Naive thymus-derived CD8-positive, alpha-beta T cell (primary cell): ENCODE measurements at places on chromosomes 12 and 14. TPM values are rescaled to one million over a fixed set of nuclear protein-coding genes. Genes with fewer than 3 reads are reported as not detected.
A peak's percentile ranks its signal among the peaks of the same experiment; 100 is the strongest.

Gene LRFN5
- not detected for total RNA-seq

Gene CATSPERB
- 4.6 TPM for total RNA-seq

Gene KIF5A
- 2.3 TPM for total RNA-seq

GRCh38 chr12:95322326-95322725 is 104.7 kb downstream of the VEZT start:
- no peak for DNase-seq

DNA sequence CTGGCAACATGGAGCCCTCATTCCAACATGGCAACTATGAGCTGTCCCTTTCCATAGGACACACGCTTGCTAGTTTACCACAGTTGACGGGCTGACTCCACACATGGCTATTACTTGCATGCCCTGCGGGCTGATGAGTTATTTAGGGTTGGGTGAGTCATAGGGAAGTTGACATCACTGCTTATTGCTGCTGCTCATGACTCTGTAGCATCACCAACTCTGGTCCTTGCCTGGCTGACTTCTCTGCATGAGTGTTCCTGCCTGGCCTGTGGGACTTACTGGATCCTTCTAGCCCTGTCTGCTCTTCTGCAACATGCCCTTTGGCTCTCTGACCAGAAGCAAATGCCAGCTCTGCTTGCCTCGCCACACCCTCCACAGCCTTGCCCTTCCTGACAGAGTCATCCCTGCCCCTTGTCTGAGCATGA is 199.5 kb downstream of the ANO6 start:
- no peak for DNase-seq

DNA sequence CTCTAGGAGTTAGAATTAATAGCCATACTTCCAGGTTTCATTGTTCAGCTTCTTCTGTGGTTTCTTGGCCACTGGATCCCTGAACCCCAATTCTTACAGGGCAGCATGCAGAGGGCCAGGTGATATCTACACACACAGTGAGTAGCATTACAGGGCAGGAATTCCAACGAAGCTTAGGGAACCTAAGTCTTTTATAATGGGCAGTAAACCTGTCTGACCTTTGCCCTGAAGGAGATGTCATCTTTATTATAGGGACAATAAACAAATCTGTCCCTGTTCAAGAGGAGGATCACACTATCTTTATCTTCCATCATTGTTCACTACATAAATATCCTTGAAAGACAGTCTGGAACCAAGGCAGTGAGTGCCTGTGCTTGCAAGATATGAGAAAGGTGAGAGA is 11.7 kb upstream of the EML5 start:
- DNase-seq = no peak

DNA sequence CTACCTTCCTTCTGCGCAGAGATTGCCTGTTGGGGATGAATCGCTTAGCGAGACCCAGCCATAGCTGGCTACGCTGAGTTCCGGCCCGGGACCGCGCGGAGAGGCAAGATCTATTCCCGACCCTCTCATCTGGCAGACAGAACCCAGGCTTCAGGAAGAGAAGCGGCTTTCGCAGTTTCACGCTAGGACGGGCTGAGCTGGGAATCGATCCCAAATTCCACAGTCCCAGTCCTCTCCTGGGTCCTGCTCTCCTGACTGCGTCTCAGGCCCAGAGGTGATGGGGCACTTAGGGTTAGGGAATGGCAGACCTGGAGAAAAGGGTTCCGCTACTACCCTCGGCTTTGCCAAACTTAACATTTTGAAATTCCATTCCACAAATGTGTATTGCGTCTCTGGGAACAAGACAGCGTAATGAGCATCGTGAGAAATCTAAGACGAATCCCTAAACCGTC is 2.8 kb downstream of the PTPN21 start:
- no peak for DNase-seq

- DNase-seq = no peak
These were observed 59.7 kb downstream of the CALM1 start for GRCh38 chr14:90456551-90456950.

DNA sequence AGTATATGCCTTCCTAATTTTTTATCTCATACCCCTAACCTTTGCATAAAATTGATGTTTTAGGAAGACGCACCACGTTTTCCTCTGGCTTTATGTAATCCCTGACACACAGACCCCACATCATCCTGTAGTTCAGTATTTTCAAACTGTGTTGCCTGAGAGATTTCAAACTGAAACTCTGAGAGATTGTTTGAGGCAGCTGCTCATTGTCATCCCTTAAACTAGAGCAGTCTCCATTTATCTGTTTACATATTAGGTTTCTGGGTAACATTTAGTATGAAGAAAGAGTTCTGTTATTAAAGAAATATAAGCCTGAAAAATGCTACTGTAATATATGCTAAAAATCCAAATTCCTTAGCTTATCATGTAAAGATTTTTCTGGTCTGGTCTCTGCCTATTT is 24.3 kb downstream of the MNAT1 start:
- DNase-seq = no peak

- DNase-seq = no peak
These were observed 26.4 kb upstream of the MED13L start for GRCh38 chr12:116303929-116304328.

DNA sequence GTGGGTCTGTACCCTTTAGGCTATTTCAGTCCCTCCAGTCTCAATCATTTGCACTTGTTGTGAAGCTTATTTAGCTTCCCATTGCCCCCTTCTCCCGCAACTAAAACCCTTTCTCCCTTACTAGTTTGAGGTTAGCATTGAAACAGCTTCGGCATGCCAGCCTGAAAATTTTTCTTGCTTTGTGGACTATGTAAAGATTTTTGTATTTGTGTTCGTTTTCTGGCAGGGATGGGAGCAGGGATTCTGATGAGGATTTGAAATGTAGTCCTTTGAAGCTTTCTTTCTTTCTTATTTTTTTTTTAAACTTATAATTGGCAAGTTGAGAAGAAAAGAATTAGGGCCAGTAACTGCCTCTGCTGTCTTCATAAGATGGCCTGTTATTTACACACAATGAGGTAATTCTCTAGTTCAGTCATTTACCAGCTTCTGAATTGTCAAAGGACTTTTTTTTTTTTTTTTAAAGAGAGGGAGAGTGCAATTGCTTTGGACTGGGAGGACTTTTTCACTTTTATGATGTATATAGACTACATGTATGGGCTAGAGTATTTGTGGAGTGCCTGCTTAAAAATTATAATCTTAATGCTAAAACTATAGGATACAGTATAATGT is 29.0 kb downstream of the PALS1 start:
- no peak for DNase-seq

- no peak for DNase-seq
These were observed 203.6 kb upstream of the PRICKLE1 start for GRCh38 chr12:42793166-42793565.

DNA sequence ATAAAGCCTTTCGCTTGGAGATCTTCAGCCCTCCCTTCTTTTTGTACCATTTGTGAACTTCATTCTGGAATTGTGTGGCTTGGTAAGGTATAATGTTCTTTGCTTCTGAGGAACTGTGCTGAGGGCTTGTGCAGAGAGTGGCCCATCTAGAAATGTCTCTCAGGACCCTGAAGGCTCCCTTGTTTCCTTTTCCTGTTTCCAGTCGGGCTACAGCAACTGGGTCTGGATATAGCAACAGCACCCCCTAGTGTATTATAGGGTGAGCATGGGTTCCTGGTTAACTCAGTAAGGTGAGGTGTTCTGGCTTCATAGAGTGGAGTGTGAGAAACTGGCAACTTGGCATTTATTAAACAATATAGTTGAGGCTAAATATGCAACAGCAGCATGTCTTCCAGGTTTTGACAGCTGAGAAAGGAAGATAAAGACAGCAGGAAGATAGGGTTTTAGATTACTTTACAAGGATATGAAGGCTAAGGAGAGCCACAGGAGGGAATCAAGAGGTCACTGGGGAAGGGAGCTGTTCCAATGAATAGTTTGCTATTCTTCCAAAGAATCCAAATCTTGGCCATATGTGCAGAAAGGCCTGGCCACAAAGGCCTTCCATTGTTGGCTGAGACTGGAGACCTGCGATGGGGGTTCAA is 49.1 kb upstream of the RNU6-8 start:
- peak; percentile 27 for DNase-seq

- DNase-seq = no peak
These were observed 200.2 kb downstream of the PHLDA1 start for GRCh38 chr12:75831402-75831801.

GRCh38 chr12:57165741-57166140 is 18.3 kb upstream of the LRP1-AS start:
- no peak for DNase-seq

DNA sequence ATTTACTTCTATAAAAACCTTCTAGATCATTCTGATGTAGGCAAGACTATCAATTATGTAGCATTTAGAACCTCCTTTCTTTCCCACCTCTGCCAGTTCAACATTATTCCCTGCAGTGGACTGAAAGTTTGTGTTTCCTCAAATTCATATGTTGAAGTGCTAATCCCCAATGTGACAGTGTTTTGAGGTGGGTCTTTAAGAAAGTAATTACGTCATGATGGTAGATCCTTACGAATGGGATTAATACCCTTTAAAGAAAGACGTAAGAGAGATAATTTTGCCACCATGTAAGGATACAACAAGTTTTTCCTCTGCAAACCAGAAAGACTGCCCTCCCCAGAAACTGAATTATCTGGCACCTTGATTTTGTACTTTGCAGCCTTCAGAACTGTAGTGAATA is 1489.7 kb upstream of the SEL1L start:
- DNase-seq = no peak

GRCh38 chr12:8916154-8916553 is 1.8 kb downstream of the PHC1 start:
- DNase-seq = no peak

GRCh38 chr12:15741082-15741481 is 48.1 kb downstream of the EPS8 start:
- DNase-seq = no peak

DNA sequence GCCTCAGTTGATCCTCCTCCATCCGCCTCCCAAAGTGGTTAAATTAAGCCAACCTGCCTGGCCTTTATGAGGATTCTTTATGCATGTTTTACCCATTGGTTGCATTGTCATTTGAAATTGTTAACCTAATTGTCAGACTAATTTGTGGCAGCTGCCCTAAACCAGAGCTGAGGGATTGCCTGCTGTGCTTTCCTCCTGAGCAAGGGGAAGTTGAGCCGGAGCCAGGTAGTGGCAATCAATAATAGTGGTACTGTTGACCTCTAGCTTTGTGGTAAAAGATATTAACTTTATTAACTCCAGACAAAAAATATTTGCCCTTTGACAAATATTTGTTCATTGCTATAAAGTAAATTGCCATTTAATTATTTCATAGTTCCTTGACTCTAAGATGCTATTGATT is 5.6 kb upstream of the HEBP1 start:
- no peak for DNase-seq

DNA sequence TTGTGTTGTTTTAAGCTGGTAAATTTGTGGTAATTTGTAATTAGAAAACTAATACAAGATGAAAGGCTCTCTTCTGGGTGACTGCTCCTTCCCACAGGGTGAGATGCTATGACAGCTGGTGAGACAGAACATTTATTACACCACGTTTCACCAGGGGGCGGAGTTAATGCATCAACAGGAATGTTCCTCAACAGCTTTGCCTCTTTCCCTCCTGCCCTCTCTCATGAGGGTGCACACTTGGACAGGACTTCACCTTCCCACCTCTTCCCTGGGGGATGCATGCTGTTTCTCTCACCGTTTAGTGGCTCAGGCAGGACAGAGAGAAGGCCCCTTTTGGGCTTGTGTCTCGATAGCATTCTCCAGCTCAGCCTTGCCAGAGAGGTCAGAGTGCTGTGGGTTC is 13.4 kb upstream of the PPP1R1A start:
- DNase-seq = no peak
